NCI-H446 treated with DMSO at 0.1 percent for 48 hours (cell line): ENCODE measurements at places on chromosomes 11 and 22.

DNA sequence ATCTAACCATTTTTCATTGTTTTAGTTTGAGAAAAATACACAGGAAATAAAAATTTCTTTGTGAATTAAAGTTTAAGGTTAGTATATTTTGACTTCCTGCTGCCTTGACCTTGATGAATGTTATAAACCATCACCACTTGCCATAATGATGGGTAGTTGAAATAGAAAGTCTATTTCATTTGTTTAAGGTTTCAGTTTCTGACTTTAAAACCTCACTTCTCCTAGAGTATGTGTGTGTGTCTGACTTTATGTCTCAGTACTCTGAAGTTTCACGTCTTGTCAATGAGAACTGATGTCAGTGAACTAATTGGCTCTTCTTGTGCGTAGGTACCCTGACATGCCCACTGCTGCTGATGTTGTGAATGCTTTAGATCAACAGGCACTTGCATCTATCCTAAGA lies 188.2 kb downstream of the METTL15 start:
- no peak for DNase-seq

- no peak for DNase-seq
These were observed 129.0 kb downstream of the NECTIN1 start for GRCh38 chr11:119599864-119600541.

- no peak for DNase-seq
These were observed 1398.9 kb downstream of the BRD1 start for GRCh38 chr22:48428631-48429371.

DNA sequence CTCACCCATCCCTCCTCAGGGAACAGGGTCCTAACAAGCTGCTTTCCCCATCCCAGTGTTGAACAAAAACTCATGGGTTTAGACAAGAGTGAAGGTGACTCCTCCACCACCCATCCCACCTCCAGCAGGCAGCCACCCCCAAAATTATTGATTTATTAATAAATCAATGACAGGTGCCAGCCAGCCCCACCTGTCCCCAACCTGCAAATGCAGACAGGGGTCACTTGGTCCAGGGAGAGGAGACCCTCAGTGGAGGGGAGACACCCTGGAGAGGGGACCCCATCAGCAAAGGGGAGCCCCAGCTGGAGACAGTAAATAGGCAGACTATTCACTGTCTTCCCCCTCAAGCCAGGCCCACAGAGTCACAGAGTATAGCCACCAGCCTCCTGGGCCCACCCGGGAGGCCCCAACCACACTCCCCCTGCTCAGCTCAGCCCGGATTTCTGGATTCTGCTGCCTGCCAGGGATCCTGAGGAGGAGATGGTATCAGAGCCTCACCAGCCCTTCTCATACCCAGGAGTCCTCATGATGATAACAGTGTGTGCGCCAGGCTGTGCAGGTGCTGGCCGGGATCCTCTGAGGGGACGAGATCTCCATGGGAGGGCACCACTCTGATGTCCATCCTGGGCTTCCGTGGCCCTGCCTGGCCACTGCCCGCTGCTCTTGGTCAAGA lies 8.8 kb upstream of the CD81 start:
- DNase-seq = no peak

DNA sequence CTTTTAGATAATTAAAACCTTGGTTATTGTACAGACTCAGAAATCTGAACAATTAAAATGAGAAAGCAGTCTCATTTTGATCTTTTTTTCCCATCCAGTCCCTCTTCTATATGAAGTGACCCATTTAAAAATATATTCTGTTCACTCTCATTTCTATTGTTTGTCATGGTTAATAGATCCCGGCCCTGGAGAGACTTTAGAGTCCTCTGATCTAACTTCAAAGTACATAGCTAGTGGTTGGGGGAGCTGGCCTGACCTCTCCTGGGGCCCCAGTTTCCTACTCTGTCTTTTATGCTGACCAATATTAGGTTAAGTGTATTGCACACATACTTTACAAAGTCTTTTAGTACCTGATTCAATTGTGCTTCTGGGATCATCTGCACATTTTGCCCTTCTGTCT lies 13.5 kb downstream of the MRPL48 start:
- no peak for DNase-seq

GRCh38 chr22:49664371-49664881 lies 163.2 kb downstream of the BRD1 start:
- DNase-seq = no peak

- no peak for DNase-seq
These were observed 314 bp downstream of the RIC8A start for GRCh38 chr11:207863-208180.

- peak; percentile 22 for DNase-seq
These were observed 632 bp downstream of the AP5B1 start for GRCh38 chr11:65779919-65780769.

DNA sequence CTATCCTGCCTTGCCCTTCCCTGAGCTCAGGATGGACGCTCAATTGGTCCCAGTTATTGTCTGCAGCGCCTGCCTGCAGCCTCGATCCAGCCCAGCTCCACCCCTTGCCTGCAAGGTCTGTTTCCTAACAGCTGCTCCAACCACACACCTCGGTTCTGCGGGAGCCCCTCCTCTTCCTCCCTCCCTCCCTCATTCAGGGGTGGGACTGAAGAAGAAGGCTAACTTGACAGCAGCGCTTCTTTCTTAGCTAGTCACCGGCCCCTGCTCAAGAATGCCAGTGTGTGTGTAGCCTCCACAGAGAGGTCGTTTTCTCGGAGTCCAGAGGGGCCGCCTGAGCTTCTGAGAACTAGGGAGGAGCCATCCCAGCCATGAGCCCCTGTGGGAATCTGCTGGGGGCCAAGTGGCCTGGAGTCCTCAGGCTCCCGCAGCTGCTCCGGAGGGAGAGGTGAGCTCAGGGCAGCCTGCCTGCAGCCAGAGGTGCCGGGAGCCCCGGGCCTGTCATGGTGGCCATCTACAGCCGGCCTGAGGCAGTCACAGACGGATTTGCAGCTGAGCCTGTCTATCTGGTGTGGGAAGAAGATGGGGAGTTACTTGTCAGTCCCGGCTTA lies 36.1 kb downstream of the LIMK2 start:
- no peak for DNase-seq

DNA sequence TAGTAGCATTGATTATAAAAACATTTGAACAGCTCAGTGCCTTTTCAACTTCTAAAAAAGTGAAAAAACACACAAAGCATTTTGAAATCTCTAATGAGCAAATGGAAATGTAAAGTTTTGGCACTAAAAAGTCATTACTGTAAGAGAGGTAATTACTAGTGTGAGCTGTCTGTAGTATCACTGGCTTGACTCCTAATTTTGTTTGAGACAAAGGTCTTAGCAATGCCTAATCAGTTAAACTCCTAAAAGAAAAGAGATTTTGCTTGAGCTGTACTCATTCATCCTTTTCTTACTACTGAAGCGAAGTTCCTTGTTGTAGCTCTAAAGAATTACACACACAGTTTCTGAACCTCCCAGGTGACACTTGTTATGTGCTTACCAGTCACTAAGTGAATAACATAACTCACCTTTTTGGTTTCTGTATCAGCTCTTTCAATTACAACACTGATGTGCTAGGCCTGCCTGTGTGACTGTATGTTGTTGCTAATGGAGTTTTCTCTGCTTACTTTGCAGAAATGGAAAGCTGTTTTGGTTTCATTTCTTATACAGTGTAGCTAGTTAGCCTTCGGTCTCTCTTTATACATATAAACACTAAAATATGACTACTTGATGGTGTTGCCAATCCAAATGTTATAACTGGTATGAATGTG lies 924.4 kb upstream of the TENM4 start:
- no peak for DNase-seq

GRCh38 chr22:47172771-47173534 lies 410.5 kb downstream of the TBC1D22A start:
- DNase-seq = no peak
